ENCODE measurements at places on chromosomes 2 and 18. TPM values are rescaled to one million over a fixed set of nuclear protein-coding genes. Genes with fewer than 3 reads are reported as not detected.

Gene WNT6
- not detected for total RNA-seq

Gene CYP26B1
- total RNA-seq, result 4.9 TPM

Gene IL36RN
- not detected for total RNA-seq

Gene SATB2
- total RNA-seq, result 11.6 TPM

Gene TMEM182
- 5.1 TPM for total RNA-seq

Gene MRO
- total RNA-seq, result not detected

- no peaks in the 10 kb centered on the region for H3K27me3 ChIP-seq
- no peaks in the 10 kb centered on the region for H3K4me1 ChIP-seq
- no peak overlapping the region for H3K4me3 ChIP-seq
- DNase-seq, result no peak
- H3K36me3 ChIP-seq, result no peaks in the 10 kb centered on the region
Observed at GRCh38 chr18:5444847-5445246, 99.0 kb downstream of the EPB41L3 start.

GRCh38 chr18:74940856-74941255, 268.1 kb downstream of the PTGR3 start:
- DNase-seq, result no peak
- no peak overlapping the region for H3K27ac ChIP-seq

GRCh38 chr2:74418312-74418711, 3.1 kb downstream of the C2orf81 start:
- no peaks in the 10 kb centered on the region for H3K36me3 ChIP-seq
- DNase-seq, result no peak
- peaks cover 12% of the 10 kb centered on the region for H3K4me1 ChIP-seq
- no peak overlapping the region for H3K4me3 ChIP-seq

DNA sequence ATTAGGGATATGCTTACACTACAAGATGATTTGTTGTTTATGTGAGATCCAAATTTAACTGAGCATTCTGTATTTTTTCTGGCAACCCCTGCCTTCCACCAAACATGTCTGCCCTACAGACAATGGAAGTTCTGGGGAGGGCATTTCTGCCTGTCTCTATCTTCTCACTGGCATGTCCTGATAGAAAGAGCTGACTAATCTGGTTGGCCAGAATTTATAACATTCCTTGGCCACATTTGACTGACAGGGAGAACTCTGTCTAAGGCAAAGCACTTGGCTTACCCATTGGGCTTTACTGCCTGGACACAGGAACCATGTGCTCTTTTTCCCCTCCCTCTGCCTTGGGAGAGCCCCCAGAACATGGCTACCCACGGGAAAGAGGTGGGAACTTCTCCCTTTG, 70.6 kb upstream of the TMEM178A start:
- peaks cover 9% of the 10 kb centered on the region for H3K4me1 ChIP-seq
- no peak overlapping the region for H3K4me3 ChIP-seq
- no peak for DNase-seq

- no peaks in the 10 kb centered on the region for H3K4me1 ChIP-seq
- no peak for DNase-seq
- no peak overlapping the region for H3K27ac ChIP-seq
- no peak overlapping the region for H3K4me3 ChIP-seq
- H3K36me3 ChIP-seq, result no peaks in the 10 kb centered on the region
Observed at GRCh38 chr2:108917526-108917925, 71.5 kb downstream of the EDAR start.

DNA sequence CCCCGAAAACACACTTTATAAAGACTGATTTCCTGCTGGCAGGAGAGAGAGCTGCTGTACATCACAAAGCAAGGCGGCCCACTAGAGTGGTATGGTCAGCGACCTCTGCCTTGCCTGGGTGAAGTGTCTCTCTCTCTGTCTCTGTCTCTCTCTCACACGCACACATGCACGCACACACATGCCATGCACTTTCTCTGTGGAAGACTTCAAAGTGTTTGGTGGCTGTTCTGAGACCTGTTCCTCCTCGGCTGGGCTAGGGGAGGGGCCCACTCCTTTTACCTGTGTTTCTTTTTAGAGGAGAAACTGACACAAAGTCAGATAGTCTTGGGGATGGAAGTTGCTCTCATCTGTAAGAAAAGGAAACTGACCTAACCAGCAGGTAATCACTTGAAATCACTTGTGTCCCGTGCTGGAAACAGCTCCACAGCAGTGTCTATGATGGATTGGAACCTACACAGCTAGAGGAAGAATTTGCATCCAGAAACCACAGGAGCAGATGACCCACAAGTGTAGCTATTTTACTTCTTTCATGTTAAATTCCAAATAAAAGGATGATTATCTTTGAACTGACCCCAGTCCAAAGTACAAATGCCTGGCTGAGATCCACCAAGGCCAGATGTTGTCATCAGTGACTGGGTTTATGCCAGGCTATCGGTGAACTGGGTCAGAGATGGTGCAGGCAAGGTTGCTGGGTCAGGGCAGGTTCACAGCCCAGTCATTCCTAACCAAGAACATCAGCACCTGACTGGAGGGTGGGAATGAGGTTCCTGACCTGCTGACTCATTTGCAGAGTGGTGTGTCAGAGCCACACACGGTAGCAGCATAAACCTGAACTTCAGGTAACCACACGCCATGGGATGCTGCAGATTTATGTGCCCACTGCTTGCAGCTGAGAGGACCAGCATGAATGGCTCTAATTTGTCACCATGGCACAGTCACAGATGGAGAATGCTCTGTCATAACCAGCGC, 63.0 kb downstream of the NPAS2 start:
- H3K27me3 ChIP-seq, result no peaks in the 10 kb centered on the region
- no peak overlapping the region for H3K4me3 ChIP-seq
- no peak overlapping the region for H3K27ac ChIP-seq
- DNase-seq, result no peak
- H3K4me1 ChIP-seq, result peaks cover 44% of the 10 kb centered on the region
- H3K36me3 ChIP-seq, result no peaks in the 10 kb centered on the region

GRCh38 chr2:96500385-96501066, 4.6 kb downstream of the NEURL3 start:
- no peak overlapping the region for H3K4me3 ChIP-seq
- DNase-seq, result no peak
- H3K27me3 ChIP-seq, result peaks cover 28% of the 10 kb centered on the region
- no peak overlapping the region for H3K27ac ChIP-seq
- H3K36me3 ChIP-seq, result no peaks in the 10 kb centered on the region

Measured in chondrocyte (in vitro differentiated cells).